ENCODE measurements at places on chromosomes 13 and 19.
A peak's percentile ranks its signal among the peaks of the same experiment; 100 is the strongest.

- DNase-seq, result no peak
These were observed 225.9 kb downstream of the OLFM4 start for GRCh38 chr13:53254500-53254899.

GRCh38 chr19:33132021-33132420 lies at the start of gene WDR88:
Gene WDR88 (plus strand): TSS chr19:33132114. CDS start chr19:33132170, 56 bp downstream.
- no peak for DNase-seq

- no peak for DNase-seq
These were observed 357.7 kb upstream of the TSHZ3 start for GRCh38 chr19:31706691-31707620.

DNA sequence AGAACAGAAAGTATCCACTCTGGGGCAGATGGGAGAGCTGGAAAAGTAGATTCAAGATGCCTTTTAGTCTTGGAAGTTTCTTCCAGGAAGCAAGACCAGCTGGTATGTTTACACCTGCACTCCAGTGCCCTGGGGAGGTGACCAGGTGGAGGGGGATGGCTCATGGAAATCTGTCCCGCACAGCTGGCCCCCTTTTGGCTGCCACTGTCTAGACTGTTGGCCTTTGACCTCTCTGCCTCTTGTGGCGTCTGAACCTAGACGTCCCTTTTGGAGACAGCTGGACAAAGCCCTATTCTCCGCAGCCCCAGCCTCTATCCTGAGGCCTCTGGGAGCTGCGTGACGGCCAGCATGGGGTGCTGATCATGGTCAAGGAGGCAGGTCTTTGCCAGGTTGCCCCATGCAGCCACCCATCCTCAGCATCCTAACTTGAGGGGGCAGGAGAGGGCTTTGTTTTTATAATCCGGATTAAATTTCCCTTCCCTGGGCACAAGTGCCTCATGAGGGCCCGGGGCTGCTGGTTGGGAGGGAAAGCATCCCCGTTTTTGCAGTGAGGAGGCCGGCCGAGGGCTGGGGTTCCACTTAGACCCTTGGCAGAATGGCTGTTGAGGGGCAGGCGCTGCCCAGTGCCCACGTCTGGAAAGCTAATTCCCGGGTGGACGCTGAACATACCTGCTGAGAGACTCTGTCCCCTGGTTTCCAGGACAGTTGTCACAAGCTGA lies 17.3 kb upstream of the GDF15 start:
- DNase-seq, result no peak

GRCh38 chr13:52983836-52984235 lies 44.8 kb upstream of the OLFM4 start:
- no peak for DNase-seq

- DNase-seq, result no peak
These were observed 218.4 kb upstream of the IRS2 start for GRCh38 chr13:110004814-110005213.

GRCh38 chr19:47694466-47695273 lies 18.6 kb upstream of the EHD2 start:
- DNase-seq, result no peak

GRCh38 chr19:6740589-6741343 lies 1.3 kb downstream of the TRIP10 start:
- no peak for DNase-seq

DNA sequence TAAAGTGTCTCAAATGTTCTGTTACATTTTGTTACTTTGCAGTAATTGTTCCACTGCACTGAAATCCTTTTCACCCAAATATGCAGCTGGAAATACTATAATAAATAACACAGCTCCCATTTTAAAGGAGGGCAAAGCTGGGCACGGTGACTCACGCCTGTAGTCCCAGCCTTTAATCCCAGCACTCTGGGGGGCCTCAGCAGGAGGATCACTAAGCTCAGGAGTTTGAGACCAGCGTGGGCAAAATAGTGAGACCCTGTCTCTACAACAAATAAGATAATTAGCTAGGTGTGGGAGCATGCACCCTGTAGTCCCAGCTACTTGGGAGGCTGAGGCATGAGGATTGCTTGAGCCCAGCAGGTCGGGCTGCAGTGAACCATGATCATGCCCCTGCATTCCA lies 7.5 kb upstream of the UBAC2 start:
- DNase-seq, result no peak

- no peak for DNase-seq
These were observed 142.6 kb downstream of the PCDH9 start for GRCh38 chr13:67087527-67087926.

DNA sequence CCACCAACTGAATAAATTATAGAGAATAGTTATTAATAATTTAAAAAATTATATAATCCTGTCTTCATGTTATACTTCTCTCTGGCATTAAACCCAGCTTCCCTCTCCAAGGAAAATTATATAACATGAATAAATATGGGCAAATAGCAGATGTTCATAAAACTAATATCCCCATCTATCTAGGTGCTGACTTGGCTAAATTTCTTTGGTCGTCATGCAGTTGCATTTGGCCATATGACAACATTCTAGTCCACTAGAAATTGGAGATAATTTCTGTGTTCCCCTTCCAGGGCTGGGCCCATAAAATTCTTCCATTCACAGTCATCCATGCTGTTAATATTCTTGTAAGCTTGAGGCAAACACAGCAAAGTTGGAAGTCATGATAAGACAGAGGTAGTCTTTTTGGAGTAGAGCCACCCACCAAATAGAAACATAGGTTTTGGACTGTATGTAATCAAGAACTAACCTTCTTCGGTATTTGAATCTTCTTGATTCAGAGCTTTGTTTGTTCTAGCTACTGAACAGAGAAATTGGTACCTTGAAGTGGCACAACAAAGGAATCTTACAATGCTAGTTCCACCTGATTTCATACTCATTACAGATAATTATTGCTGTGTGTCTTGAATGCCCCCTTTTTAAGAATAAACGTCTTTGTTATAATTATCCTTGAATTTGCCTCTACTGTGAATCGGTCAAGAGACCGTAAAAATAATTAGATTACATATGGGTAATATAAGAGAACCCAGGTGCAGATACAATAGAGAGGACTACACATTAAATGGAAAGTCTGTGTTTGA lies 678.5 kb upstream of the PCDH20 start:
- no peak for DNase-seq

DNA sequence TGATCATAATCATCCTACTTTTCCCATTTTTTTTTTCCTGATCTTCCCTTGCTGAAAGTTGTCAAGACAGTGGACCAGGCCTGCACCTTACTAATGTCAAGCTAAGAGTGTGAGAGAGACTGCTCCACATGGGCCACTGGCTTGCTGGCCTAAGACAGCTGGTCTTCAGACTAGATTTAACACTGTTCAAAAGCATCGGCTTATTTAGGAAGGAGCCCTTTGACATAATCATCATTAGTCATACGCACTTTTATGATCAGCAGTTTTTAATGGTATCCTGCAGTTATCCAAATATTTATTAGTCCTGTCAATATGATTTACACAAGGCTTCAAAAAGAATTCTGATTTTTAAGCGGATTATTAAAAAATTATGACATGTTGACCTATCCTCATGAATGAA lies 270.6 kb downstream of the DNAJC15 start:
- DNase-seq, result no peak

- DNase-seq, result no peak
These were observed 12.2 kb upstream of the EVI5L start for GRCh38 chr19:7817801-7818200.

GRCh38 chr13:46698910-46699460 lies 98.0 kb downstream of the ESD start:
- no peak for DNase-seq

- DNase-seq, result no peak
These were observed 359.3 kb downstream of the TDRD3 start for GRCh38 chr13:60756306-60756705.

- DNase-seq, result no peak
These were observed 6.6 kb downstream of the MEGF8 start for GRCh38 chr19:42332059-42332458.

- no peak for DNase-seq
These were observed 25.9 kb downstream of the DPF1 start for GRCh38 chr19:38197937-38198704.

DNA sequence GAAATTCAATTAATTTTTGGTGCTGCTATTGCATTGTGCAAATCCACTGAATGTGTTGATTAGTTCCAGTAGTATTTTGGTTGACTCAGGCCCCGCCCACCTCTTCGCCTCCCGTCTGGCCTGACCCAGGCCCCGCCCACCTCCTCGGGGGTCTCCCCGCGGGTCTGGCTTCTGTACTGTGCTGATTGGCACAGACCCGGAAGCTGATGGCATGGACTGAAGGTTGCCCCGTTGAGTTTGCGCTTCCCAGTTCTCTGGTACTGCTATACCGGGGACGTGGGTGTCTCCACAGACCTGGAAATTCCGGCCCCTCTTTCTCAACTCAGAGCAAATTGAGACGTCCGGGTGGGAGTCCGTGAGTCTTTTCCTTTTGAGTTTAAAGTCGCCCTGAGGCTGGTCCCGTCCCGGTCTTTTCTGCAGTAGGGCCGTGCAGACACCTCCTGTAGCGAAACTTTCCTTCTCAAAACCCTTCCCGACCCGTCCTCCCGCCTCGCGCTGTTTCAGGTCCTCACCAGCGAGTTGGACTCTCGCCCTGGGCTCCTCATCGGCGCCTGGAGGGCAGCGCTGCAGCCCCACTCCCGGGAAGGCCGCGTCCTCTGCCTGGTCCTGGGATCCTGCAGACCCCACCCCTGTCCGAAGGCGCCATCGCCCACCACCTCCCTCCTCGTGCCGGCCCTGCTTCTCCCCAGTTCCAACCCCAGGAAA lies 14.8 kb downstream of the ZNF701 start:
- DNase-seq, result no peak

DNA sequence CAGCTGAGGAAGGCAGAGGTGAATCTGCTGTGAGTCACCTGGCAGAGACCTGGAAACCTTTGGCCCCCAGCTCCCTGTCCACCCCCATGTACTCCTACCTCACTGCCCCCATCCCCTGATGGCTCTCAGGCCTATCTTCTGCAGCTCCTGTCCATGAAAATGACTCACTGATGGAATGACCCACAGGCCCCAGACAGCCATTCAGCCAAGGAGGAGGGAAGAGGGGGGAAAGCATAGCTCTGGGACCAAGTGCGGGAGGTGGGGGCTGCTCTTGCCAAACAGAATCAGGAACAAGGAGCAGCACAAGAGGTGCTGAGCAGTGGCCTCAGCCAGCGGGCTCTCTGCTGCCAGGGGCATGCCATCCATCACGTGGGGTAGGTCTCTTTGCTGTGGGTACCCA lies 111.4 kb upstream of the C1QTNF9B start:
- no peak for DNase-seq

DNA sequence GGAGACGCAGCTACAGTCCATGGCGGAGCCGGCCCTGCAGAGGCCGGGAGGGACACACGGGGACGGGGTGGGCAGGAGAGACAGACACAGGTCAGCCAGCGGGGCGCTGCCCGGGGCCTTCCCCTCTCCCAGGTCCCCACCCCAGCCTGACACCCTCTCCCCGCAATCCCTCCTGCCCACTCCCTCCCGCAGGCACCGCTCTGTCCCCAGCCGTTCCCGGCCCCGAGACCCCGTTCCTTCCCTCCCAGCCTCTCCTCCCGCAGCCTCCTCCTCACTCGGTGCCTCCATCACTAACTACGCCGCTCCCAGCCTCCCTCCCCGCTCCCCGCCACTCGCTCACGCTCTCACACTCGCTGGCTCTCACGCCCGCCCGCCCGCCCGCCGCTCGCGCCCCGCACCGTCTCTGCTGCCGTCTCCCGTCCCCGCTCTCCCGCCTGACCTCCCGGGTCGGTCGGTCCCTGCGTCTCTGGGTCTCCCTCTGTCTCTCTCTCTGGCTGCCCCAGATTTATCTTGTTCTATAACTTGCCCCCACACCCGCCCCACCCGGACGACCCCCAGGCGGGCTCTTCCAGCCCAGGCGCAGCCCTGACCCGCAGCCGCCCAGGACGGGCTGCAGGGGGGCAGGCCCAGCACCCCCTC lies 15.2 kb downstream of the ERFL start:
- no peak for DNase-seq

DNA sequence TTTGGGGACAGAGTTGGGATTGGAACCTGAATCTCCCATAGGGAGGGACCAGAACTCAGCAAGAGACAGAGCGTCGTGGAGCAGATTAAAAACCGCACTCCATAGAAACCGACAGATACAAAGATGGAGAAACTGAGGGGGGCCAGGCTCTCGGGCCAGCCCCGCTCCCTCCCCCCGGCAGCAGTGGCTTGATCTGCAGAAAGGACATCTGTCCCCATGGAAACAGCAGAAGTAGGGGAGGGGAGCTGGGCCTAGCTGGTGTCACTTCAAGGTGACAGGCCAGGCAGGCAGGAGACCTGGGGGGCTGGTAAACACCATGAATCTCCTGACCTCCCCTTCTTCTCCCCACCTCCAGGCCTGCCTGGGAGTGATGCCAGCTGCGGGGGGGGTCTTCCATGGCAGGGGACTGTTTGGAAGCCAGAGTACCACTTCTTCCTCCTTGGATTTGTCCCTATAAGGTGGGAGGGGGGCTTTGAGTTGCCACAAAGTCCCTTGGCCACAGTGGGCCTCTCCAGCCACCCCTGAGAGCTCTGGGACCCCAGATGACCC lies 10.9 kb downstream of the TMIGD2 start:
- no peak for DNase-seq

GRCh38 chr19:12450844-12451243 lies 10.0 kb upstream of the ZNF443 start:
- no peak for DNase-seq

DNA sequence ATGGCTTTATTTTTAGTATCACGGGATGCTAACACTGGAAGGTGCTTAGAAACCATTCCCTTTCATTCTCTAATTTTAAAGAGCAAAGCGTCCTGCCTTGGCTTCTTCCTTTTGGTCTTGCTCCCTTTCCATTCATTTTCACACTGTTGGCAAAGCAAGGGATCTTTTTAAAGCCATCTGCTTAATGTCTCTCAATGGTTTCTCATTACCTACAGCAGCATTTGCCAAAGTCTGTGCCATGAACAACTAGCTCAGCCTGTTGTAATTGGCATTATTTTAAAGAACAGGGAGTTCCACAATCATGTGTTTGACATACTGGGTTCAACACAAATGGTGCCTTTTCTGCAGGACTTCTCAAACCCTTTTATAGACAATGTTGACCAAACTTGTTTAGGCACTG lies 444.3 kb downstream of the GPC6 start:
- peak; percentile 41 for DNase-seq

DNA sequence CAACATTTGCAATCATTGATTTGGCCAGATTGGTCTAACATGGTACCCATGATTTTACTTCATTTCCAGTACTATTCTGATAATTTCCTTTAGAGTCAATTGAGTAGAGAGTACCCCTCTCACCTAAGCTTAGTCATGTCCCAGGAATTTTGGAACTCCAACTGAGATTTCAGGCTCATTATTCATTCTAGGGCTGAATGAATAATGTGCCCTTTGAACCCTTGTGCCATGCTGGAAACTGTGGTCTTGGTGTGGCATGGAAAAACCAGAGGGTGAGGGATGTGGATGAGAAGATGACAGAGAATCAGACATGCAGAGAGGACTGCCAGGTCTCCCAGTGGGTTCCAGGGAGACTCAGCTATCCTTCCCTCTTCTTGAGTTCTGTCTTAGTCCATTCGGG lies 30.2 kb downstream of the ITM2B start:
- DNase-seq, result no peak

DNA sequence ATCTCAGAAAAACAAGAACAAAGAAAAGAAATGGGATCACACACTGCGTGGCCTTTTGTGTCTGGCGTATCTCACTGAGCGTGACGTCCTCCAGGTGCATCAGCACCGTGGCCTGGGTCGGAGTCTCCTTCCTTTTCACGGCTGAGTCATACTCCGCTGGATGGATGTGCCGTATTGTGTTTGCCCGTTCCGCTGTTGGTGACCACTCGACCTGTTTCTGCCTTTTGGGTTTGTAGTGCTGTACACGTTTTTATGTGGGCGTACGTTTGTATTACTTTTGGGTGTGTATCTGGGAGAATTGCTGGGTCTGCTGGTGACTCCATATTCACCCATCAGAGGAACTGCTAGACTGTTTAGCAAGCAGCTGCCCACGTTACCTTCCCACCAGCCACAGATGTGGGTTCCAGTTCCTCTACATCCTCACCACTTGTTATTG lies 11.4 kb downstream of the ARID3A start:
- DNase-seq, result no peak
